Right renal cortex interstitium (tissue), 3 donors: ENCODE measurements at places on chromosomes 6 and 20.

GRCh38 chr20:62606551-62607201, 35.6 kb upstream of the SLCO4A1 start:
- DNase-seq, result no peak

GRCh38 chr20:23200413-23200812, 114.3 kb upstream of the CD93 start:
- DNase-seq, result no peak

DNA sequence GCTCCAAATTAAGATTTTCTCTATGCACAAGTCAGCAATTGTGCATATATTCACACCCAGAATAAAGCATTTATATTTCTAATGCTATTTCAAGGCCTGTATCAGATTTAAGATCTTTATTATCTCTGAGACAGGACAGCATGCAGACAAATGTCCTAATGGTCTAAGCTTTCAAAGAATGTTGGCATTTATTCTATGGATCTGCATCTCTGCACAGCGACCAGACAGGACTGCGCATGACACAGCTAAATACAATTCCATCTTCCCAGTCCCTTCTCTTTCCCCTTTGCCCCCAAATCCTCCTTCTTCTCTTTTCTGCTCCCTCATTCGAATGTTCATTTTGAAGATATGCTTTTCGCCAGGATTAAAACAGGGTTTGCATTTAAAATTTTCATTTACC, 478.5 kb downstream of the PKHD1 start:
- DNase-seq, result no peak

DNA sequence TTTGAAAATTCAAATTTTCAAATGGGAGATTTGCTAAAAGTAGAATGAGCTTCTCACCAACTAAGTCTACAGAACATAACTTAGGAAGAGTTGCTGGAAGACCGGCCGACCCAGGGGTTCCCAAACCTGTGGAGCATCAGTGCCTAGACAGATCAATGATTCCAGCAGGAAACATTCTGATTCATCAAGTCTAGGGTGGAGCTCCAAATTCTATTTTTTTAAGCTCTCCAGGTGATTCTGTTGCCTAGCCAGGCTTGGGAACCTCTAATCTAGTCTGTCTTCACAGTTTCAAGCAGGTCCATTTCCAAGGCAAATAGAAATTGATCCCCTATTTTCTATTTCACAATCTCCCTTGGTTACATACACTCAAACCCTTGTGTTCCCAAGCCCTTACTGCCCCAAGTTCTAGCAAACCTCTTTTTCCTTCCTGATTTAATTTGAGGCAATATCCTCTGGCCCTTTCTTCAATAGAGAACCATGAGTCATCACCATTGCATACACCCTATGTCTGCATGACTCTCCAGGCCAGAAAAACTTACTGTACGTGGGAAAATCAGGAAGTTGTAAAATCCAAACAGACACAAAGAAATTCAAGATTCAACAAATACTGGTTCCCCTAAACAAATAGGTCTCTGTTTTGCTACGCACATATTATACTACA, 8.9 kb downstream of the ATXN1 start:
- DNase-seq, result no peak

- DNase-seq, result no peak
Observed at GRCh38 chr6:135577059-135577538, 79.6 kb upstream of the AHI1 start.

DNA sequence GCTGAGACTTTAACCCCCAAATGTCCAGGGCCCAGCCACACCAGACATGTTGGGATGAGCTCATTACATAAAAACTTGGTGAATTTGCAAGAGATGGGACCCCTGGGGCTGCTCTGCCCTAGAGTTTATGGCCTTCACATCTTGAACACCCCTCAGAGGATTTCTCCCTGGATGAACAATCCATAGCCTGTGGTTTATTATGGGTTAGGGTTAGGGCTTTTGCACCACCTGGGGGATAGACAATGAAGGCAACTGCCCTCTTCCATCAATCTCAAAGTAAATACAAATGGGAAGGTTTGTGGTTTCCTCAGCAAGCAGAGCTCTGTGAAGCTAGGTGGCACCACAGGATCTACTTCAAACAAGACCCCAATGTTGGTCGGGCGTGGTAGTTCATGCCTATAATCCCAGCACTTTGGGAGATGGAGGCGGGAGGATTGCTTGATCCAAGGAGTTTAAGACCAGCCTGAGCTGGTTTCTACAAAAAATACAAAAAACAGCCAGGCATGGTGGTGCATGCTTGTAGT, 17.4 kb downstream of the SPINT3 start:
- DNase-seq, result no peak

- DNase-seq, result no peak
Observed at GRCh38 chr6:18293076-18293904, 29.0 kb upstream of the DEK start.

DNA sequence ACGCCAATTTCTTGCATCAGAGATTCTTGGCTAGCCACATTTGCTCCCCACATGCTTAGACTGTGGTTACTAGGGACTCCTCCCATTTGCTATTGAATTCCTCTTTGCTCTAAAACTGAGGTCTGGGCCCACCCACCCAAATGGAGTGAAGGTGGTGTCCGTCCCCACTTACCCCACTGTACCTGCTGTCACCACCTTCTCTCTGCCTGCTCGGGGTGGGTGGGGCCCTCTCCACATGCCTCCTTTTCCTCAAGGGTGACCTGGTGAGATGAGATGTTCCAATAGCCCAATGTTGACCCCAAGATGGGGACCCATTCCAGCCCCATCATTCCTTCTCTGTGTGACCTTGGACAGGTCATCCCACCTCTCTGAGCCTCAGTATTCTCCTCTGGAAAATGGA, 74.6 kb downstream of the GNAS-AS1 start:
- DNase-seq, result no peak

DNA sequence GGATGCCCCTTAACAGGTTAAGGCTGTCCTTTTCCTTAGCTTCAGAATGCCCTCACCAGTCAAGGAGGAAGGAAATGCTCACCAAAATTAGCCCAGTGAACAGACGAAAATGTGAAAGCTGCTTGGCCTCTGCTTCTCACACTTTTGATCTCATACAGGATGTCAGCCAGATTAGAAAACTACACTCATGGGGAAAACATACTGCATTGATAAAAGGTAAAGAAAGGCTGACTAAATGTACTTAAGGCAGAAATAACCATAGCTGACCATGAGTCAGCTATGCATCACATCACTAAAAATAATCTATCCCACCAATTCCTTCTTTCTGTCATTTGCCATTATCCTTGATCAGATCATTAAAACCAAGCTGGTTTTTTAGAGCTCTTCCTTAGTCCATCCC, 198.4 kb upstream of the TENT5A start:
- no peak for DNase-seq

DNA sequence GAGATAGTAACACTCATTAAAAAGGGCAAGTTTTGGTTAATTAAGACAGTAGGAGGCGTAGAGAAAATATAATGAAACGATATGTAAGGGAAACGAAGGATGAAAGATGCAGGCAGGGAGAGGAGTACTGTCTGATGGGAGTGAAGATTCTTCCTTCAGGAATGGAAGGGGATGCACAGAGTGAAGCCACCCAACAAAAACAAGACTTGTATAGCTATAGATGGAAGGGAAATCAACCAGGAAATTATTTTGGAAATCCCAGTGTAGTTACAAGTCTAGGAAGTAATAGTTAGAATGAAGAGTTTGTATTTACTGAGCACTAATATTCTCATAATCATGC, 19.7 kb upstream of the HLA-DRB1 start:
- no peak for DNase-seq

DNA sequence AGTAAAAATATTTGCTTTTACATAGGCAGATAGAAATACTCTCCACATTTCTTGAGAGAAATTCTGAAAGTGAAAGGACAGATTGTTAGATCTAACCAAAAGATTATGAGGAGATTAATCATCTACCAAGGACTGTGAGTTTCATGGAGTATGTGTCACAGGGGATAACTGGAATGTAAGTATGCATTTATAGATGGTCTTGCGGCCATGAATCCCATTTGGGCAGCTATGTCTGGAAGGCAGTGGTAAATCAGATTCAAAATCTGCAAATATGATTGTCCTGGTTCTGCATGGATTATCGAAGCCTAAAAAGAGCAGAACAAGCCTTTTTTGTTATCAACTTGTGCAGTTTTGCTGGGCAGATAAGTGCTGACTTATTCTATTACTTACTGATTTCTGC, 293.8 kb downstream of the RFPL4B start:
- no peak for DNase-seq

DNA sequence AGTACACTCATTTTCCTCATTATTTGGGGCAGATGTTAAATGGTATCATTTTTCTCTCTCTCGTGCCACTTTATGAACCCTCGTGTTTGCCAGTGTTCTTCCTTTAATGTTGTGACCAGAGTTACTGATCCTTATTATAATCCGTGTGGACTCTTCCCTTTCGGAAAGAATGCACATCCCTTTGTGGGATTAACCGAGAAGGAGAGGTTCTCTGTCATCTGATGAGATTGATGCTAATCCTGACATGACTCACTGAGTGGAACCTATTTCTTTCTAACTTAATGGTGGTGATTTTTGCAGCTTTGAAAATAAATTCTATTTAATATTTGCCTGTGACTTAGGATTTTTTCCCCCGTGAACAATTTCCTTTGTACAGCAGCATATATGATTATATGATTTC, 300.0 kb upstream of the MAN1A1 start:
- DNase-seq, result no peak

- DNase-seq, result no peak
Observed at GRCh38 chr6:36127462-36128016, 2.8 kb upstream of the MAPK13 start.

DNA sequence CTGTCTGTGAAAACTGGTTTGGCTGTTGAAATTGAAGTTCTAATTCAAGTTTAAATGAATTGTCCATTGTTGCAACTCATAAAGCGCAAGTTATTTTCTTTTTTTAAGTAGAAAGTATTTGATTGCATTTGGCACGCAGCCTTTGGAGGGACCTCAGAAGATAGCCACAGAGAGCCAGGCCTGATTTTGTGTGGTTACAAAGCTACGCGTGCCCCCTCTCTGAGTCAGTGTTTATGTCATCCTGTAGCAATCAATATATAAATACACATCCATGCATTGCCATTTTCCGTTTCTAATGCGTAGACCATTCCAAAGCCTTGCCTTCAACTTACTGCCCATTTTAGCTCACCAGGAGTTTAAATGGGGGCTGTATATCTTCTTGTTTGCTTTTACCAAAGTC, 173.2 kb downstream of the TMEM242 start:
- DNase-seq, result no peak

GRCh38 chr6:32799168-32799567, 17.6 kb downstream of the HLA-DOB start:
- no peak for DNase-seq
